GM20000 (cell line): ENCODE measurements at places on chromosomes 12 and 14.

DNA sequence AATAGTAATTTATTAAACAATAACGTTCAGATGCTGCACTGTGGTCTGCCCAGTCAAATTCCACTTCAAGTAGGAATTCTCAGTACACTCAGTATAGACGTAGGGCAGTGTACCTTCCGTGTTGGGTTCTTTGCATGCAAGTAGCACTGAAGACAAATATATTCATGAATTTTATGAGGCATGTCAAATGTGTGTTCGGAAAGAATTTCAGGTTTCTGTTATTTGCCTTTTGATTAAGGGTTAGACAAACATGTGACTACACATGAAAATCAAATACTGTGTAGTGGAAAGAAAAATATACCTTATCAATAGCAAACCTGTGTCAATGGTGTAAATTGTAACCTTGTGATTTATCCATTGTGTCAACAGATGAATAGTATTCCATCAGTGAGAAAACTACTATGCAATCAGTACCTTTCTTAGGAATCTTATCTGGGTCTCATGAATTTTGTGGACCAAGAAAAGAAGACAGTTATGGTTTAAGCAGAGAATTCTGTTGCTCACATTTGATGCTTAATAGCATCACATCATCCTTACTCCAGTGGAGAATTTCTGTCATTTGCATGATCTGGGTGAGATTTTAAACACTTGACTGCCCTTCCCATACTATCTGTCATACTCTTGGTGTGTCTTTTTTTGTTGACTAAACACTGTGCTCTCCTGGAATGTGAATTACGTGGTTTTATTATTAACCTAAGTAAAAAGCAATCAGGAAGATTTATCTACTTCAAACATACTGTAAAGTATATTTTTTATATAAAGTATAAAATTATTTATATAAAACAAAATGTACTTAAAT lies 13.3 kb downstream of the TMEM260 start:
- no peak for DNase-seq

DNA sequence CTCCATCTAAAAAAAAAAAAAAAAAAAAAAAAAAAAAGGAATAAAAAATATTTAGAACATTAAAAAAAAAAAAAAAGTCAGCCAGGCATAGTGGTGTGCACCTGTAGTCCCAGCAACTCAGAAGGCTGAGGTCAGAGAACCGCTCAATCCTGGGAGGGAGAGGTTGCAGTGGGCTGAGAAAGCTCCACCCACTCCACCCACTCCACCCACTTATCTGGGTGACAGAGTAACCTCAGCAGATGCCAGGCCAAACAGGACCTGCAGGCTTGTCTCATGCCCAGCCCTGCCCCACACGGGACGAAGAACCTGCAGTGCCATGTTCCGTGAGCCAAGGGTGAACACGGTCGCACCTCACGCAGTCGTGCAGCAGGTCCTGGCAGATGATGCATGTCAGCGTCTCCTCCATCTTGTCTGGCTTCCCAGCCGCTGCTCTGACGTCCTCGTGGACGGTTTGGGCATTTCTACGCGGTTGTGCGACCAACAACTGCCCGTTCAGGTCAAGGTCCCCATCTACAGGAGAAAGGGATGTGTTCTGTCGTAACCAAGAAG lies 28.6 kb downstream of the CHFR start:
- no peak for DNase-seq

GRCh38 chr12:121465921-121466793 lies 66.2 kb downstream of the RNF34 start:
- peak; percentile 63 for DNase-seq

DNA sequence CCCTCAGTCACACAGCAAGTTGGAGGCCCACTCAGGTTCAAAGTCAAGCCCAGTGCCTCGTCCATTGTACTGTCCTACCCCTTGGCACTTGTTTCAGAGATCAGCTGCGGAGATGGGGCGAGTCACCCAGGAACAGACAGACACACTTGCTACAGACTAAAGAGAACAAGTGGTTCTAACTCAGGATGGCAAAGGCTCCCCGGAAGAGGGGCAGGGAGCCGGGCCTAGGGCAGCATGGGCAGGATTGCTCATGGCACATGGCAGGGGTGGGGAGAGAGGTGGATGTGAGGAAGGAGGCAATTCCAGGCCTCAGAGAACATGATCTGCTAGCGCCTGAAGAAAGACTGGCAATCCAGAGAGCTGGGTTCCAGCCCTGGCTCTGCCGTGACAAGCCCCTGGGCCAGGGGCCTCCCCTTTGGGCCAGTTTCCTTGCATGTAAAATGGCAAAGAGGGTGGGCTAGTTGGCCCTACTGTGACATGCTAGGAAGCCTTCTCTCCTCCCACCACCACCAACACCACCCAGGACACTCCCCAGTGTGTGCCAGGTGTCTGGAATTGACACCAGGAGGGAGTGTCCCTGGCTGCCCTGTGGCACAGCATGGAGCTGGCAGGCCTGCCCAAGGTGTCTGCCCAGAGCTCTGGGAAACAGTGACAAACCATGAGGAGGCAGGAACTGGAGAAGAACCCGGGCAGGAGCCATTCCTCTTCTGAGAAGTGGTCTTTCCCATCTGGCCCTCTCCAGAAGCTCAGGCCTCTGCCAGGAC lies 24.0 kb upstream of the IRF2BPL start:
- DNase-seq: no peak

DNA sequence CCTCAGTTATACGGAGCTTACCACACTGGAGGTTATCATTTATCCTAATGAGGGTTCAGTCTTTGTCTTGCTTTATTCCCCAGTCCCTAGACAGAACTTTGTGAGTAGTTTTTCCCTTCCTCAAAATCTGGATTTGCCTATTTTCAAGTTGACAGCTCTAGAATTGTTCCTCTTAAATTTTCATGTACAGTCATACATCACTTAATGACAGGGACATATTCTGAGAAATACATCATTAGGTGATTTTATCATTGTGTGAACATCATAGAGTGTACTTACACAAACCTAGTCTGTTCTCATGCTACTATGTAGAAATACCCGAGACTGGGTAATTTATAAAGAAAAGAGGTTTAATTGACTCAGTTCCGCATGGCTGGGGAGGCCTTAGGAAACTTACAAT lies 3.1 kb downstream of the PRKAB1 start:
- DNase-seq: no peak

GRCh38 chr12:14558473-14558959 lies 9.2 kb downstream of the PLBD1 start:
- no peak for DNase-seq

DNA sequence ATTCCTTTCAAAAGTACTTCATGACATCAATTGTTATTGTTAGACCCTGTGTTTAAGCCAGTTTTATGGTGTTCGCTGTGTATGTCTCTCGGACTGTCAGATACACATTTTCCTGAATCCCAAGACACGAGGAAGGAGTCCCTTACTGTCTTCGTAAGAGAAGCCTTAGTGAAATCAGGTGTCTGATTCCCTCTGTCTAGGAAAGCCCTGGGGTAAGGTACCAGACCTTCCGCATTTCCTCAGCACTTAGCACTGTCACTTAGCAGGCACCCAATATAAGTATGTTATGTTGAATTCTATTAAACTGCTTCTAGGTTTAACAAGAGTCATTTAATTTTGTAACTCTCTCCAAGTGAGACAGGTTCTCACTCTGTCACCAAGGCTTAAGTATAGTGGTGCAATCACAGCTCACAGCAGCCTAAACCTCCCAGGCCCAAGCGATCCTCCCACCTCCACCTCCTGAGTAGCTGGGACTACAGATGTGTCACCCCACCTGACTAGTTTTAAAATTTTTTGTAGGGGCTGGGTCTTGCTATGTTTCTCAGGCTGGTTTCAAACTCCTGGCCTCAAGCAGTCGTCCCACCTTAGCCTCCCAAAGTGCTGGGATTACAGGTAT lies 111.0 kb downstream of the BBS10 start:
- no peak for DNase-seq

DNA sequence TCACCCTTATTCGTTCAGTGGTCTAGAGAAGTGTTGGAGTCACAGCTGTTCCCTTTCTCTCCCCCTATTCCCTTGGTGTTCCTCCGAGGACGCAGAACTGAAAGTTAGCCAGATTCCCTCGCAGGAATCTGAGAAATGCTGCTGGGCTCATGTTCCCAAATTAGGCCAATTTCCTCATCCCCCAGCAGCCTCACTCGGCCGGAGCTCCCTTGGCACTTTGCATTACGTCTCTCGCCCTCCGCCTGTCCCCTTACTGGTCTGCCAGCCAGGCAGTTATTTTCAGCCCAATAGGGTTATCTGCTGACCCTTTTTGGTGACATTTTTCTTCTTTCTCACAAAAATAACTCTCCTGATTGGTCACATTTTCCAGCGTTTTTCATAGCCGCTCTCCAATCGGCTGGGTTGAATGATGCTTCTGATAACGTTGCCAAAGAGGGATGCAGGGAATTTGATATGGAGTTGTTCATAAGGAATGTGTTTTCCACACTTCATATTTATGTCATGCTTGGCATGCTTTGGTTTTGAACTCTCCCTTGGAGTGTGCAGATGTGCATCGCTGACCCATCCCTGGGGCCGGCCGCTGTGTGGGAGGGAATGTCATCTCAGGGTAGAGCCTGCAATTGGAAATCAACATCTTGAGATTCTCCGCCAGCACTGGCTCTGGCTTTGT lies 9.9 kb downstream of the IFT43 start:
- DNase-seq: no peak

- peak; percentile 66 for DNase-seq
Measured at GRCh38 chr12:55818140-55818728, 393 bp downstream of the ORMDL2 start.

- DNase-seq: no peak
Measured at GRCh38 chr12:132543298-132544079, 53.5 kb downstream of the FBRSL1 start.

DNA sequence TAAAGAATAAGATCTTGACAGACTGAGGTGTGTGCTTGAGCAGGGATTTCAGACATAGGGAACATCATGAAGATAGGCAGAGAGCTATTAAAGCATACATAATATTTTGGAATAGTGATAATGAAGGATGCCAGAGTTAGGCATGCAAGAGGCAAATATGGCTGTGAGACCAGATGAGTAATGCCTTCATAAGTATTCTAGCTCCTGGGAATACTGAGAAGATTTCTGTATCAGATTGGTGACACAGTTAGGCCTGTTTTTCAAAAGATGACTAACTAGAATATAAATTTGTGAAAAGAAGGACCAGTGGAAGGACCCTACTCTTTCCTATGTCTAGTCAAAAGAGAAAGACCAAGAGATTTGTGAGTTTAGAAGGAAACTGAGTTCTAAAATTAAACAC lies 108.8 kb downstream of the TXNDC16 start:
- no peak for DNase-seq

GRCh38 chr14:96931751-96932150 lies 134.6 kb downstream of the VRK1 start:
- DNase-seq: no peak
